ENCODE measurements at places on chromosomes 12 and 14.

DNA sequence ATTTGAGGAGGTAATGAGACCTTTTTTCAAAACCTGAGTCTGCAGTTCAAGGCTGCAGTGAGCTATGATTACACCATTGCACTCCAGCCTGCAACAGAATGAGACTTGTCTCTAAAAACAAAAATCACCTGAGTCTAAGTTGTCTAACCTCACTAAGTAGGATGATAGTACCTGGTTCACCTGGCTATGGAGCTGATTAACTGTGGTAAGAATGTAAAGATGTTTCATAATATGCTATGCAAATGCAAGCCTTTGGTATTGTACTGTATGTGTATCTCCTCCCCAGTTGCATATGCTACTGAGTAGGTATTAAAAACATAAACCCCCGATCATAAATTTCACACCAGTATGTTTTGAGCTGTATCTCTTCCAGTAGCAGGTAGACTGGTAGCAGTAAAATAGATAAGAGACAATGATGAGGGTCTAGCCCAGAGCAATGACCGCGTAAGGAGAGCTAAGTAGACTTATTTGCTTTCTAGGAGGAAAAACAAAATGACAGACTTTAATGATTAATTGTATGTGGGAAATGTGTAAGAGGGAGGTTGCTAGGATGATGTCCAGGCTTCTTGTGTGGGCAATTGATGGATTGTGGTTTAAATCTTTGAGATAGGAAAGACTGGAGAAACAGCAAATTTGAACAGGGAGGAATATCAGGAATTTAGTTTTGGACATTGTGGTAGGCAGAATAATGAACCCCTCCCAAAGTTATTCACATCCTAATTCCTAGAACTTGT, 41.6 kb upstream of the EGLN3 start:
- no peak for DNase-seq

DNA sequence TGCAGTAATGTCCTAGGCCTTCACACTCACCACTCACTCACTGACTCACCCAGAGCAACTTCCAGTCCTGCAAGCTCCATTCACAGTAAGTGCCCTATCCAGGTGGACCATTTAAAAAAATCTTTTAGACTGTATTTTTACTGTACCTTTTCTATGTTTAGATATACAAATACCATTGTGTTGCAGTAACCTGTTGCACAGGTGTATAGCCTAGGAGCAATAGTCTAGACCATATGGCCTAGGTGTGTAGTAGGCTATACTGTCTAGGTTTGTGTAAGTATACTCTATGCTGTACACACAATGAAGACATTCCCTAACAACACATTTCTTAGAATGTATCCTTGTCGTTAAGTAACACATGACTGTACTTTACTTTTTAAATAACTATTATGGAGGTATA, 17.2 kb downstream of the CYP46A1 start:
- no peak for DNase-seq

GRCh38 chr14:51495319-51495718, 156.4 kb upstream of the FRMD6 start:
- no peak for DNase-seq

- DNase-seq: no peak
Observed at GRCh38 chr12:92261692-92262091, 116.0 kb upstream of the BTG1 start.

- no peak for DNase-seq
Observed at GRCh38 chr14:63027719-63028118, 17.5 kb downstream of the KCNH5 start.

DNA sequence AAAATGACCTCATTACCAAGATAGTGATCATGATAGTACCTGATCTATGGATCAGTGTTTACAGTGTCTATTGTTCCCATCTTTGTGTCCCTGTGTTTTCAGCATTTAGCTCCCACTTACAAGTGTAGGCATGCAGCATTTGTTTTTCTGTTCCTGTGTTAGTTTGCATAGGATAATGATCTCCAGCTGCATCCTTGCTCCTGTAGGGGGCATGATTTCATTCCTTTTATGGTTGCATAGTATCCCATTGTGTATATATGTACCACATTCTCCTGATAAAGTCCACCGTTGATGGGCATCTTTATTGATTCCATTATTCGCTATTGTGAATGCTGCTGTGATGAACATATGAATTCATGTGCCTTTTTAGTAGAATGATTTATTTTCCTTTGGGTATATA, 215.4 kb upstream of the NAV3 start:
- no peak for DNase-seq

- no peak for DNase-seq
Observed at GRCh38 chr14:79855789-79856188, 355.5 kb downstream of the DIO2 start.

DNA sequence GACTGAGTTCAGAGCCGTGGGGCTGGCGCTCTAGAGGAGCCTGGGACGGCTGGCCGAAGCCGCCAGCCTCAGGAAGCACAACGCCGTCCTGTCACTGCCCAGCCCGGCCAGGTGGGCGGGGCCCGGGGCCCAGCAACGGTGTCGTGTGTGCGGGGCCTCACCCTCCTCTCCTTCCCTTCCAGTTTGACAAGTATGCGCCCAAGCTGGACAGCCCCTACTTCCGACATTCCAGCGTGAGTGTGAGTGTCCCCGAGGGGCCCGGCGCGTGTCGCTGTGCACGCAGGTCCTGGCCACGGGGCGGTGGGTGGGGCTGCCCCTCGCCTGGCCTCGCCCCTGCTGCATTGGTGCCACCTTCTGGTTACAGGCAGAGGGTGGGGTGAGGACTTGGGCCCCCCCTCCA, 38.3 kb downstream of the LRCOL1 start:
- DNase-seq: no peak

DNA sequence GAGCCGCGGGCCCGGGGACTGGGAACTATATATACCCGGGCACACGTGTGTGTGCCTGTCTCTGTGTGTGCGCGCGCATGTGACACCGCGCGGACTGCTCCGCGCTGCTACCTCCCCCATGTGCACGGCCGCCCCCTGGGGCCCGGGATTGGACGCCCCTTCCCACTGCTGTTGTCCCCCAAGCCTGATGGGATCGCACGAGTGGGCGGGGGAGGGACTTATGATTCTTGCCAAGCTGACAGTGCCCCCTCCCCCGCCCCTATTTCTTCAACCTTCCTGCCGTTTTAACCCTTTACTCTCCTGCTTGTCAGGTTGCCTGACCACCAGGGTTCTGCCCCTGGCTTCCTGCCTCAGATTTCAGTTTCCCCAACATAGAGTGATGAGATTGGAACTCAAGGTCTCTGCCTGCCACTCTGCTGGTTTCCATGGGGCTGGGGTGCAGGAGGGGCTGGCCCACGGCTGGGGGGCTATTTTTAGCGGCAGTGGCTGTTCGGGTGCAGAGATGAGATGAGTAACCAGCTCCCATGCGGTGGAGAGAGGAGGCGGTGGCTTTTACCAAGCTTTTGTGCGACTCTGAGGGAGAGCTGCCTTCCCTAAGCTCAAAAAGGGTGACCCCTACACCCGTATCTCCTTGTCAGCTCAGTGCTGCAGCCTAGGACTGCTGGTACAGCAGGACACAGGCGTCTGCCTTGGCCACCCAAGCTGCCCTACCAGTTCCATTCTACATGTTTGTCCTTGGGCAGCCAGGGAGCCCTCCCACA, at the start of gene DDN:
Gene DDN, minus strand, starts transcription at position 5 of the 761 bp plus-strand sequence. CDS start 88 bp downstream, outside the sequence.
- DNase-seq: no peak

- DNase-seq: no peak
Observed at GRCh38 chr14:55580470-55581341, 699 bp downstream of the KTN1 start.

DNA sequence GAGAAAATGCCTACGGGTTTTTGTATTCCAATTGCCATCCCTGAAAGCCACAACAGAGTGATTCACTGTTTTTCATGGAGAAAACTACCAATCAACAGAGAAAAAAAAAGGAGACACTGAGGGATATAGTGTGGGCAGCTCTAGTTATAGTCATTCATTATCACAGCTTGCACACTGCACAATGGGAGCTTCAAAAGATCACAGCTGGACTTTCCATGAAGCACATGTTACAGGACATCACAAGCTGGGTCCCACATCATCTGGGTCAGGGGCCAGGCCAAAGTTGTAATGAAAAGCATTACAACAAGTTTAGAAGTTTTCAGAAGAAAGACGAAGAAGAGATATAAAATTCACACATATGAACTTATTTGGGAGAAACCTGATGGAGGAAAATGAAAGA, 41.5 kb downstream of the RERG start:
- DNase-seq: no peak

DNA sequence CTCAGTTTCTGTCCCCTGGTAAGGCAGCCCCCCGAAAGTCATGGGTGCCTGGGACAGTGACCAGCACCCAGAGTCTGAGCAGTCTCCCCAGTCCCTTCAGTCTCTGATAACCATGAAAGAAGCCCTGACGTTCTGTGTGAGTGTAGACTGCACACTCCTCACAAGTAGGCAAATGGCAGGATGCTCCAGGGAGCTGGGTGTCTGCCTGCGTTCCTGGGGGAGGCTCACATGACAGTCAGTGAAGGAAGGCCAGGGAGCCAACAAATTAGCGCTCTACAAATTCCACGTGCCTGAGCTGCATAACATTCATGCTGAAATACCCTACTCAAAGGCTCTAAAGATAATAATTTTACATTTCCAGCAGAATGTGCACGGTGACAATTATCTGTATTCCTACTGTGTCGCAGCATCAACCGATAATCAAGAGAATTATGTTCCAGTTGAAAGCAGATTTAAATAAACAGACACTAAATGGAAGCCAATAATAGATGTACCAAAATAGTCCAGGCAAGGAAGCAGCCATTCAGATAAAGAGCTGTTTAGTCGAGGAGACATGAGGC, 56.3 kb downstream of the ASCL1 start:
- DNase-seq: no peak

DNA sequence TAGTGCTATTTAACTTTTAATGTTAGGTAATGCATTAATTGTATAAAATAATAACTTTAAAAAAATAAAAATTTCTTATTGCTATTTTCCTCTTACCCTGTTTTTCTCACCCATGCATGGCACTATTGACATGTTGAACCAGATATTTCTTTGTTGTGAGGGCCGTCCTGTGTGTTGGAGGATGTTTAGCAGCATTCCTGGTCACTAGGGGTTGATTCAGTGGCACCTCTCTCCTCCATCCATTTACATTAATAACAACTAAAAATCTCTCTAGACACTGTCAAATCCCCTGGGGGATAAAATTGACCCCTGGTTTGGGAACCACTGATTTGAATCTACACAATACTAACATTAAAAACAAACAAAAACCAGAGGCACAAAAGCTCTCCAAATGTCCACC, 147.5 kb upstream of the MIS18BP1 start:
- DNase-seq: no peak

GRCh38 chr12:42701084-42701483, 111.5 kb upstream of the PRICKLE1 start:
- no peak for DNase-seq

GRCh38 chr14:100872259-100873095, 31.0 kb downstream of the RTL1 start:
- no peak for DNase-seq

- DNase-seq: no peak
Observed at GRCh38 chr14:98408713-98409112, 863.3 kb downstream of the BCL11B start.

DNA sequence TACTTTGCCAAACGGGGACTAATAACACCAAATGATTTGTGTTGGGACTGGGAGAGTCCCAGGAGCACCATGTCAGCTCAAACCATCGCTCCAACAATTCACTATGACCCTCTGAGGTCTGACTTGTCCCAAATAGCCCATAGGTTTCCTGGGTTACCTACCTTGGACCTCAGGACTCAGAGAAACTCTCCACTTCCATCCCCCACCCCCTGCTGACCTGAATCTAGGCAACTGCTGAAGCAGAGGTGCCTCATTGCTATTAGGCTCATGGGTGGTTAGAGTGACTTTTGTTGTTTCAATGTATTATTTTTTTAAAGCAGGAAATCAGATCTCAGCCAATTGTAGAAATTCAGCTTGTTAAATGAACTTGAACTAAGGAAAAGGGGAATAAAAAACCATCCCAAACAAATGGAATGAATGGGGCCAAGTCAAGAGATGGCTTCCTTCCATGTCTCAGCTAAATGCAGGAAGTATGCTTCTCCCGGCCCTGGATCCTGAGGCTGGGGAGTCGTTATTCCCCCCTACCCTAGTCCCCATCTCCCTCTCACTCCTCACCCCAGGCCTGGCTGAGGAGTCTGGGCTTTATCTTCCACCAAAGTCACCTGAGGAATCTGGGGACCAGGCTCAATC, 80.9 kb upstream of the SLC24A4 start:
- no peak for DNase-seq

GRCh38 chr14:94123868-94124267, 5.5 kb downstream of the IFI27L2 start:
- no peak for DNase-seq

Data from stromal cell of bone marrow (primary cell).